ENCODE measurements at places on chromosomes 1 and 21. TPM values are rescaled to one million over a fixed set of nuclear protein-coding genes. Genes with fewer than 3 reads are reported as not detected.

GRCh38 chr1:235069577-235070563 lies 58.8 kb downstream of the TOMM20 start:
- DNase-seq: no peak

DNA sequence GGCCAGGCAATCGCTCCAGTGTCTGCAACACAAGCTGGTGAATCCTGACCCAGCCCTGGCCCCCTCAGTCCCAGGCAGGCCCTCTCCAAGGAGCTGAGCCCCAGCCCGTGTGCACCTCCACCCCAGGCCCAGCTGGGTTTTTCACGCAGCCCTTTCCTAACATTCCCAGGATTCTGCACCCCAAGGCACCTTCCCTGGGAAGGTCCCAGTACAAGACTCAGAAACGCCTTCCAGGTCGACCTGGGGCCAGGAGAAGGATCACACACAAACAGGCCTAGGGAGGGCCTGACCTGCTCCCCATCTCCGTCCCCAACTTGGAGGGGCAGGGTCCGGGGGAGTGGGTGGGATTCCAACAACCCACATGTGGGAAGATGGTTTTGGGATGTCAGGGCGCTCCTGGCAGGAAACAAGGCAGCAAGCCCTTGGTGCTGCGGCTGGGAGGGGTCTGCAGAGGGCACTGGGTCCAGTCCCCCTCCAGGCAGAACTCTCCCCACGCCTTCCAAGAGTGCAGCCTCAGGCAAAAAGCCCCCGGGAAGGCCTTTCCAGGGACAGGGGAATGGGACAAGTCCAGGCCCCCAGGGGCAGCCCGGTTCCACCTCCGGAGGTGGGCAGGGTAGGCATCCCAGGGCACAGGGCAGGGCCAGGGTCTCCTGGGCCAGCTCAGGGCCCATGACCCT lies 58.3 kb downstream of the KCNAB2 start:
- DNase-seq: no peak

Gene NEK7
- total RNA-seq: 54.1 TPM

DNA sequence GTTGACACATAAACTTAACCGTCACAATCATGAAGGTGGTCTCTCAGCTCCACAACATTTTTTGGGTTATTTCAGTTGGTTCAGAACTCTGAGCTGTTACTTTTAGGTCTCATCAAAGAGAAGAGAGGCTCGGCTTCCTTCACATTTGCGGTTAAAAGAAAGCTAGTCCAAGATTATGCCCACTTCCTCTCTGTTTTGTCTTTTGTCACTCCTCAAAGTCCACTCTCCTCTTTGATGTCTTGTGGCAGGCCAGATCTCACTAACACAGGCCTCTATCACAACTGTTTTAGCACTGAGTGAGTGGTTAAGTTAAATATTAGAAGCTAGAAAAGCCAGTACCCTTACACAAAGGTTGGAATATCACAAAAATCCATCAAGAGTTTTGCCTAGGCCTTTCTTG lies 195.7 kb downstream of the FCRL5 start:
- DNase-seq: no peak

GRCh38 chr1:90781534-90781933 lies 64.4 kb upstream of the BARHL2 start:
- no peak for DNase-seq

DNA sequence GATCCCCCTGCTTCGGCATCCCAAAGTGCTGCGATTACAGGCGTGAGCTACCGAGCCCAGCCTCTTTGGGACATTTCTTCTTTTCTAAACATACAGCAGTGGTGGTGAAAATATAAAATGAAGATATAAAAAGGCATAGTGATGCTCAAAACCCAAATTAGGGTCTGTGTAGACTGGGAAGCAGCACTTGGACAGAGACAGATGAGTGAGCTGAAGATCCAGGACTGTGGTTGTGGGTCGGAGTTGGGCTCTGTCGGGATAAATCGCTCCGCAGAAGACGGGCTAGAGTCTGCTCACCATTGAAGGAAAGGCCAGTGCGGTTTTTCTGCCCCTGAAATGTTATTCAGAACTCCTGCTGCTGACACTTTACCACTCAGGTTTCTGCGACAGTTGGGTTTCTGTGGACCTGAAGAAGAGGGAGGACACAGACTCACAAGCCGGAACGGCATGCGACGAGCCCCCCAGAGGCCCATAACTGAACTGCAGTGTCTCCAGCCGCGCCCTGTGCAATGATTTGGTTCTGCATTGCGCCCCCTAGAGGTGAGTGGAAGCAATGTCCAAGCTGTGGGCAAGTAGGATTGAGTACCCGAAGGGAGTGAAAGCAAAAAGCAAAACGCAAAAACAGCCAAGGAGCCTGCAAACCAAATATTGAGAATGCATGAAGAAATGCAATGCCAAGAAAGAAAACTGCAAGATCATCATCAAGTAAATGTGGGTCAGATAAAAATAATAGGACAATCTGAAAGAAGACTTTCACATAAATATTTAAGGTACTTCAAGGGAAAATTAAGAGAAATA lies 66.6 kb downstream of the GABPA start:
- DNase-seq: peak; percentile 81

- DNase-seq: no peak
These were observed 35.3 kb downstream of the BEND5 start for GRCh38 chr1:48741380-48741779.

Gene MYOC
- total RNA-seq: 0.75 TPM

DNA sequence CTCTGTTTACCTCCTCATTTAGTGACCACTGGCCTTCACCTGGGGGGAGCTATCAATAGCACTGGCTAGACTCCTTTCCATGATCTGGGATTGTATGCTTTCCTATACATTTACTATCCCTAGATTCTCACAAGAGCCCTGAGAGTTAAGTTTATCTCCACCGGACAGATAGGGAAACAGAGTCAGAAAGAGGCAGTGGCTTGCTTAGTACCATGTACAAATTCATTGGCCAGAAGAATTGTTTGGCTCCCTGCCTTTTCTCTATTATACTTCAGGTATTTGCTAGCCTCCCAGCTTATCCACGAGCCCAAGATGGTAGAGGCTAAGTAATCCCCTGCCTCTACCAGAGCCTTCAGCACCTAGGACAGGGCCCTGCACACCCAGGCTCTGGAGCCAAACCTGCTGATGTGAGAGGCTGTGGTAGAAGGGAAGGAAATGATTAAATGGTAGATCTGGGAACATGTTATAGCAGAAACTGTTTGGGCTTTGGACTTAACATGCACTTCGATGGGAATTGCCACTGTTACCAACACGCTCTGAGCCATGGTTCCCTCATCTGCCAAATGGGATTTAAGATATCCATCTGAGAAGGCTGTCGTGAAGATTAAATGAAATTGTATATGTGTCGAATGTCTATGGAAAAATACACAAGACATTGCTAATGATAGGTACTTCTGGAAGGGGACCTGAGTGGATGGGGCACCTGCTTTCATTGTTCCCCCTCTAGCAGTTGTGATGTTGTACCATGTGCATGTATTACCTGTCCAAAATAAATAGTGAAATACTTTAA lies 3.1 kb upstream of the BLACAT1 start:
- no peak for DNase-seq

GRCh38 chr1:33876970-33877650 lies 13.2 kb downstream of the HMGB4 start:
- DNase-seq: no peak

Gene SPRR1B
- 0.91 TPM for total RNA-seq

- no peak for DNase-seq
These were observed 21.9 kb downstream of the GPR161 start for GRCh38 chr1:168114845-168115244.

Data from ureter (tissue), 1 donor.